Bronchial epithelial cell (primary cell): ENCODE measurements at places on chromosomes 5 and 9. TPM values are rescaled to one million over a fixed set of nuclear protein-coding genes. Genes with fewer than 3 reads are reported as not detected.

Gene PBX3
- total RNA-seq = 6.3 and 10.6 TPM in 2 replicates

Gene MCIDAS
- total RNA-seq = under 0.01 and 0.13 TPM in 2 replicates

Gene TOMM5
- 108 and 126 TPM in 2 replicates for total RNA-seq

Gene OLFM1
- total RNA-seq = 0.13 and 0.26 TPM in 2 replicates

Gene DNM1
- 0.53 and 0.77 TPM in 2 replicates for total RNA-seq

Gene MTMR12
- 15.8 and 17.5 TPM in 2 replicates for total RNA-seq

Gene IFNA13
- not detected in 2 replicates for total RNA-seq

Gene CPLANE1
- total RNA-seq = 8.2 and 12.8 TPM in 2 replicates

Gene LURAP1L
- total RNA-seq = 43.7 and 56.5 TPM in 2 replicates

Gene LHX3
- not detected in 2 replicates for total RNA-seq

Gene DENND4C
- total RNA-seq = 37.9 and 63.0 TPM in 2 replicates

Gene CCDC180
- total RNA-seq = under 0.01 and 0.13 TPM in 2 replicates

Gene SLC6A18
- not detected in 2 replicates for total RNA-seq

Gene ZNF366
- total RNA-seq = not detected in 2 replicates

Gene HRH2
- total RNA-seq = not detected in 2 replicates

Gene SYK
- total RNA-seq = 29.2 and 29.7 TPM in 2 replicates

Gene FOXD4L5
- total RNA-seq = under 0.01 and 0.13 TPM in 2 replicates

Gene CKS2
- 16.3 and 16.6 TPM in 2 replicates for total RNA-seq
